Activated T-cell treated with anti-CD3 and anti-CD28 coated beads, Interleukin-2, amount 50 U/mL, for 4 hours (primary cell): ENCODE measurements at places on chromosomes 2 and 18.

- DNase-seq: no peak
These were observed 218.7 kb upstream of the SH3BP4 start for GRCh38 chr2:234733093-234733489.

- peak; percentile 75 for DNase-seq
These were observed 4.0 kb upstream of the WNT10A start for GRCh38 chr2:218876562-218877219.

DNA sequence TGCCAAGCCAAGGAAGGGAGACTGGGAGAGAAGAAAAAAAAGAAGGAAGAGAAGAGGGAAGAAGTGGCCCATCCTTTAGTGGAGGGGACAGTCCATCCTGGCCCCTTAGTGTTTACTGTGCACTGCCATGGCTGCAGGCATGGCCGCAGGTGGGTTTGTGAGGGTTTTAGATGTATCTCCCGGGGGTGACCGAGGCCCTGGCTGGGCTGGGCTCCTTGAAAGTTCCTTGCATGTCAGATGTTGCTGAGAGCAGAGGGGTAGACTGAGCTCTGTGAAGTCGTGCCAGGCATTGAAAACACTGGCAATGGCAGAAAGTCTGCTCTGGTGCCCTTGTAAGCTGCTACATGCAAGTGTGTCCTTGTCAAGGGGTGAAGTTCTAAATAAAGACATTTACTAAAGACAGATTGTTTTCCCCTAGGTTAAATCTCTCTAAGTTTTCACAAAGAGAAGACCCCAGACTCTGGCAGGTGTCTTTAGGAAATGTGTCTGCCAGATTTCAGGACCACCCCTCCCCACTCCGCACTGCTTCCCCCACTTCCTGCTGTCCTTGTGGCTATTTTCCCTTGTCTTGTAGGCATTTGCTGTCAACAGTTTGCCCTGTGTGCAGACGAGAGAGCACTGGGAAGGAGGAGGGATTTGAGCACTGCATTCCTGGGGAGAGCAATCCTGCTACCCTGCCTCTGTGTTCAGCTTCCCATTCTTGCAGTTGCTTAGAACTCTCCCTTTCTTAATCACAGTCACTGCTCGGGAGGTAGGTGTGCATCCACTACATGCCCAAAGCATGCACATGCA, 68.4 kb downstream of the ACOXL start:
- no peak for DNase-seq

GRCh38 chr2:100964681-100965169, 37.4 kb upstream of the RPL31 start:
- no peak for DNase-seq

- DNase-seq: no peak
These were observed 576.8 kb downstream of the STK39 start for GRCh38 chr2:167670588-167670987.

- no peak for DNase-seq
These were observed 67.1 kb downstream of the BAZ2B start for GRCh38 chr2:159549234-159549633.

GRCh38 chr2:26716340-26716739, 23.8 kb downstream of the KCNK3 start:
- DNase-seq: no peak

DNA sequence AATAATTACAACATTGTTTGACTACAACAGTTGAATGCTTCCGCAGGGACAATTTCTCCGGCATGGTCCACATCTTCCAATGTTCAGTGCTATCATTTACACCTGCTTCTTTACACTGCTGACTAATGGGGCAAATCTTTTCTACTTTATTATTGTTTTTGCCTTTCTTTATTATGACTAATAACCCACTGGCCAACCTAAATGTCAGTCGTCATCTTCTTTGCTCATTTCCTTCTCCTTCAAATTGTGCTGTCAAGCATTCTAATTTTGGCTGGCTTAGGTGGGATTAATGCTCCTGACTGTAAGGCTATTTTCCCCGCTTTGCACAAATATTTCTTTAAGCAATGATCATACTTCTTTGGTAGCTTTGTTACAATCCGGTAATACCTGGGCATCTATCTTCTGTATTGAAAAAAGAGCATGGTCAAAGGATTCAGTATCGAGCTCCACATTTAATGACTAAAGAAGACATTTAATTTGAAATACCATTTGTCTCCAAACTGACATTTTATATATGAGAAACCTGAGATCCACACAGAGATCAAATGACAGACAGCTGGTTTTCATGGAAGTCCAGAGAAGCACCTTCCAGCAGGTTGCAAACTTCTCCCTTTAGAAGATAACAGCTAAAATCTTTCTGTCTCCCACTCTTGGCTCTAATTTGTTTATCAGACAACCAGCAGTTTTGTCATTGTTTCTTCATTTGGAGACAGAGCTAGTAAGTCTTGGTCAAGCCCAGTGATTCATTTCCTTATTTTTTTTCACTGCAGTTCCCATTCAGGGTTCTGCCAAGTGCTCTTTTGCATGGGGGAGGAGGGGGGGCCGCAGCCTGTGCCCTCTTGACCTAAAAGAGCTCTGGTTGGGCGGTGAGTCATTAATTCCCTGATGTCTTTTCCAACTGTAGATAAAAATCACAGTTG, 132.9 kb downstream of the SOCS6 start:
- DNase-seq: no peak

DNA sequence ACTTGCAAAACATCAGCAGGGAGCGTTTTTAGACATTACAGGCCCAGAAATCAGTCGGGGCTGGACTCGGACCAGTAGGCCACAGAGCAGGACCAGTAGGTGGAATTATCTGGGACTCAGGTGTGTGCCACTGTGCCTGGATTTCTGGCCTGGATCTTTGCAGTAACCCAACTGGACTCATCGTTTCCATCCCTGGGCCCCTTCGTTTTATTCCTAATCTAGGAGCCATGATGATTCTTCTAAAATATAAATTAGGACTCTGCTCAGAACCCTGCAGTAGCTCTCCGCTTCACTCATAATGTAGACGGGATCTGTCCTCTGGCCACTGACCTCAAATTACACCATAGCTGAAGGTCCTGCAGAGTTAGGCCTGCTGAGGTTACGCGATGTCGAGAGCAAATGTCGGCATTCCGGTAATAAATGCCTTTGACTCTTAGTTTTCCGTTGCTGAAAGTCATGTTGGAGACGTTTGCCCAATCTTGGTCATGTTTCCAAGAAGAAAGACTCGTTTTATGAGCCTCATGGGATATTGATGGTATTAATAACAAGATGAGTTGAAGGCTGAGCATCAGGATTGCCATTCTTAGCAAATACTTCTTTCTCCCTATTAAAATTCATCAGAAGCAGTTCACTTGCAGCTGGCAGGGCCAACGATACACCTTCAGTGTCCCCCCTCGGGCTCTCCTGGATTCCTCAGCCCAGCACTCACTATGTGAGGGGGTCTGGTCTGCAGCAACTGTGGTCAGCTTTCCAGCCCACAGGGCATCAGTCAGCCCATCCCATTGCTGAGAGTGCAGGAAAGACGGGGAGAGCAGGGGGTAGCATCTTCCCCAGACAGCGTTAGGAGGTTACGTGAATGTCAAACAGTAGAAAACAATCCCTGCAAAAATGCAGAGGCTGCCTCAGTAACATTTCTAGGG, 39.9 kb upstream of the KLF11 start:
- DNase-seq: no peak

DNA sequence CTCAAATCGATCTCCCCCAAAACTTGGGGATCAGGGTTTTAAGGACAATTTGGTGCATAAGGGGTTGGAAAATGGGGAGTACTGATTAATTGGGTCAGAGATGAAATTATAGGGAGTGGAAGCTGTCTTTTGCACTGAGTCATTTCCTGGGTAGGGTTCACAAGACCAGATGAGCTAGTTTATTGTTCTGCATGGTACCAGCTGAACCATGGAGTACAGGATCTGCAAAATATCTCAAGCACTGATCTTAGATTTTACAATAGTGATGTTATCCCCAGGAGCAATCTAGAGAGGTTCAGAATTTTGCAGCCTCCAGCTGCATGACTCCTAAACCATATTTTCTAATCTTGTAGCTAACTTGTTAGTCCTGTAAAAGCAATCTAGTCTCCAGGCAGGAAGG, 73.1 kb downstream of the CPO start:
- DNase-seq: no peak

DNA sequence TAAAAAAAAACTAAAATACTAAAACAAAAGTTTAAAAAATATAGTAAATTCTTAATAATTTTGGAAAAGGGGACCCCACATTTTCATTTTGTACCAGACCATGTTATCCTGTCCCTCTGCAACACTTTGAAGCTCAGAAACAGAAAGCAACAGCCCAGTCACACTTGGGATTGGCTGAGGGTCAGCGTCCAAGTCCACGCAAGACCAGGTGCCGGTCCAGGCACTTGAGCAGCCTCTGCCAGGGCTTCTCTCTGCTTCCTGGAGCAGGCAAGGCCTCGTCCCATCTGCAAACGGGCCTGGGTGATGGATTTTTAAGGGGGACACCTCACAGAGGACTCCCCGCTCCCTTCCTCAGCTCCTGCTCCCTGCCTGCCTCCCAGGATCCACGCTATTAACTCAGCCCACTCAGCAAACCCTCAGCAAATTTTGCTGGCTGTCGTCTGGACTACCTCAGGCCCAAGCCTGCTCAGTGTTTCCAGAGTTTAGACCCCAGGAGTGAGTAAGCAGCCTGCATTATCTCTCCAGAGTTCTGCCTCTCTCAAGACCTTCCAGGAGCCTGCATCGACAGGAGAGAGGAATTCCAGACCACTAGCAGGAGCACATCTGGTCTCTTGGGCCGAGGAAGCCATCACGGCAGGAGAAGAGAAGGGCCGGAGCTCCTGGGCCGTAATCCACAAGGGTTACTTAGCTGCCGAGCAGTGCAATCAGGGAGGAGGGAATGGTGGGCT, 88.7 kb upstream of the STPG4 start:
- no peak for DNase-seq

DNA sequence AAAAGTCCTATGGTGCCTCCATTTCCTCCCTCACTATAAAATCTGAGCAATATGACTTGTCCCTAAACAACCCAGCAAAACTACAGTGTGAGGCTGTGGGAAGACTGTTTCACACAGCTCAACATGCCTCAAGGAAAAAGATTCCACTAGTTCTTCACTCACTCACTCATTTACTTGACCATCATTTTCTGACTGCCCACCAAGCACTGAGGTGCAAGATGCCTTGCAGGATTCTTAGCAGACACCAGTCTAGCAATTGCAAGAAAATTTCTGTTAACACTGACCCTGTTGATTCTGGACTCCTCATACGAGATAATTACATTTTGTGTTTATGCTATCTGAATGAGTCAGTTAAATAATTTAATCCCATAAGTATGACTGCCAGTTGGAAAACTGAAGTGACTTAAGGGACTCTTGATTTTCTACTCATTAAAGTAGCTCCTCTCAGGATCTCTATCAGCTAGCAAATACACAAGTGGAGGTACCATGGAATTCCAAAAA, 51.9 kb upstream of the PCBP1 start:
- DNase-seq: no peak

DNA sequence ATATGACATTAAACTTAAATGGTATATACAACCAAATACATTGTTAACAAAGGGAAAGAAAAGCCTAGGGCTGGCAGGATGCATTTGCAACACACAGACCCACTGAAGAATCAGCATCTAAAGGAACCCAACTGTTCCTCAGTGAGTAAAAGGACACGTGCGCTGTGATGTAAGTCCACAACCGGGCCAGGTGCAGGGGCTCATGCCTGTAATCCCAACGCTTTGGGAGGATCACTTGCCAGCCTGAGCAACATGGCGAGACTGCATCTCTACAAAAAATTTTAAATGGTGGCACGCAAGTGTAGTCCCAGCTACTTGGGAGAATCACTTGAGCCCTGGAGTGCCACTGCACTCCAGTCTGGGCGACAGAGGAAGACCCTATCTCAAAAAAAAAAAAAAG, 3.9 kb downstream of the DTNB start:
- DNase-seq: no peak

GRCh38 chr2:231398585-231398984, 3.1 kb downstream of the B3GNT7 start:
- DNase-seq: no peak

GRCh38 chr2:73901143-73901542, 8.3 kb downstream of the ACTG2 start:
- no peak for DNase-seq

DNA sequence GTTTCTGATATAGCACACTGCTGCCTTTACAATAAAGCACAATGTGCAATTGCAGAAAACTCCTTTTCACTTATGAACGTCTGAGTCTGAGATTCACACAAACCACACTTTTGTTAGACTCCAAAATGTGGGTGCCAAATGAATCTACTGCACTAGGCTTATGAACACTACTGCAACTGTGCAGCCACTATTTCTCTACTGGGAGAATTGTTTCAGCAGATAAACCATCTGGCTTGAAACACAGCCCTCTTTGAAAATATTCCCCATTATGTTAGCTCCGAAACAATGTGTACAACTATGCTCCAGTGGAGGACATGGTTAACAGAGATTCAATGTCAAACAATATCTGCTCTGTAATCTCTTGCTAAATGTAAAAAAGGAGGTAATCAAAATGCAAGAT, 188.7 kb upstream of the ZEB2 start:
- DNase-seq: no peak

DNA sequence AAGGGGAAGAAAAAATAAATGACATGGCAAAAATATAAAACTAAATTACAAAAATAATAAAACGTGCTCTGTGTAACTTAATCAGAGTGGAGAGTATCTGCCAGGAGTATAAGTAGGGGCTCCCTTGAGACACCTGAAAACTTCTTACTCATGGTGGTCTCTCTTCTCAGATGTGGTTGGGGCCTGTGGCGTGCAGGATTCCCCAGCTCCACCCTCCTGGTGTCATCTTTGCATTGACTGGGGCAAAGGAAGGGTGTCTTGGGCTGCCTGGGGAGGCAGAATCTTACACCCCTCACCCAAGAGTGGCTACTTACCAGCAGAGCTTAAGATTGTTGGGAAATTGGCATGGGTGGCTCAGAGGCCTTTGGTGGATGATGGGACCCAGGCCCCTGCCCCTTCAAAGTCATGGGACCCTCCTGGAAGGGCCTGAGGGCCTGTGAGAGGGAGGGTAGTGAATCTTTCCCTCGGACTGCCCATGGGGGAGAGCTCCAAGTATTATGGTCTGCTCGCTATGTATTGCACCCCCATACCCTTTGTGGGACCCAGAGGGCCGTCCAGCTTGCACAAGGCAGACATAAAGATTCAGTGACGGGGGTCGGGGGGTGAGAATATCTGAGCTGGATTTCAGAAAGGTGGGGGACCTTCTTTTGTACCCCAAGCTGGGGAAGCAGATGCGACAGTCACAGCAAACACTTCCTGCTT, 6.9 kb upstream of the TRAF3IP1 start:
- no peak for DNase-seq
